Tibial nerve (tissue), 4 donors: ENCODE measurements at places on chromosomes 16 and 17.

- no peak for DNase-seq
Measured at GRCh38 chr17:26818736-26819135, 475.2 kb upstream of the WSB1 start.

- DNase-seq, result peak; percentile 88
Measured at GRCh38 chr17:47946929-47947397, 5.6 kb downstream of the PNPO start.

DNA sequence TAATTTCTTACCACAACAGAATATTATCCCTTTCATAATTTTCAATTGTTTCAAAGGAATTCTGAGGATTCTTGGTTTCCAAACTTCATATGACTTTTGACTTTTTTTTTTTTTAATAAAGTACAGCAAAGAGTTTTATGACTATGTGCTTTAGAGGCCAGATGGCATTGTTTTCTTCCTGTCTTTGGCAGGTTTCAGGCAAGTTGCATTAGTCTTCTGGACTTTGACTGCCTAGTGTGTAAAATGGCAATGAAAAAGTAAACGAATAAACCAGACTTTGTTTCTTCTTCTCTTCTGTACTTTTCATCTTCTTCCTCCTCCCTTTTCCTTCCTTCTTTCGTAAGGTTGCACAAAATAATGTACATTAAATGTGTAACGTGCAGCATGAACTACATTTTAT lies 172.6 kb upstream of the RBFOX1 start:
- no peak for DNase-seq

GRCh38 chr16:54873071-54873470 lies 57.6 kb upstream of the IRX5 start:
- DNase-seq, result no peak

DNA sequence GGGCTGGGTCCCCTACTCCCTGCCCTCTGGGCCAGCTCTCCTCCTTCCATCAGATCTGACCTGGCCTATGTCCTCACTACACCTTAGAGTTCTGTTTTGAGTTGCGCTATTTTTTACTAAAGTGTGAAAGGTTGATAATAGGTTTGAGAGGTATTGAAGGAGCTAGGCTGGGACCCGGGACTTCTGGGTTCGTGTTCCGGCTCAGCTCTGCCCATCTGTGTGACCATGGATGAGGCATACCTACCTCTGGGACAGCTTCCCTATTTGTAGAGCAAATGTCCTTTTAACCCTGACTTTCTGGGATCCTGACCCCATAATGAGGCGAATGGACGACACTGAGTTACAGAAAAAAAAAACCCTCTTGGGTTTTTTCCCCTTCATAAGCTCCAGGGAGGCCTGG lies 36.0 kb downstream of the IL21R start:
- no peak for DNase-seq

- no peak for DNase-seq
Measured at GRCh38 chr16:22757202-22757601, 56.8 kb upstream of the HS3ST2 start.

- DNase-seq, result no peak
Measured at GRCh38 chr17:70446446-70446845, 277.1 kb downstream of the KCNJ2 start.

DNA sequence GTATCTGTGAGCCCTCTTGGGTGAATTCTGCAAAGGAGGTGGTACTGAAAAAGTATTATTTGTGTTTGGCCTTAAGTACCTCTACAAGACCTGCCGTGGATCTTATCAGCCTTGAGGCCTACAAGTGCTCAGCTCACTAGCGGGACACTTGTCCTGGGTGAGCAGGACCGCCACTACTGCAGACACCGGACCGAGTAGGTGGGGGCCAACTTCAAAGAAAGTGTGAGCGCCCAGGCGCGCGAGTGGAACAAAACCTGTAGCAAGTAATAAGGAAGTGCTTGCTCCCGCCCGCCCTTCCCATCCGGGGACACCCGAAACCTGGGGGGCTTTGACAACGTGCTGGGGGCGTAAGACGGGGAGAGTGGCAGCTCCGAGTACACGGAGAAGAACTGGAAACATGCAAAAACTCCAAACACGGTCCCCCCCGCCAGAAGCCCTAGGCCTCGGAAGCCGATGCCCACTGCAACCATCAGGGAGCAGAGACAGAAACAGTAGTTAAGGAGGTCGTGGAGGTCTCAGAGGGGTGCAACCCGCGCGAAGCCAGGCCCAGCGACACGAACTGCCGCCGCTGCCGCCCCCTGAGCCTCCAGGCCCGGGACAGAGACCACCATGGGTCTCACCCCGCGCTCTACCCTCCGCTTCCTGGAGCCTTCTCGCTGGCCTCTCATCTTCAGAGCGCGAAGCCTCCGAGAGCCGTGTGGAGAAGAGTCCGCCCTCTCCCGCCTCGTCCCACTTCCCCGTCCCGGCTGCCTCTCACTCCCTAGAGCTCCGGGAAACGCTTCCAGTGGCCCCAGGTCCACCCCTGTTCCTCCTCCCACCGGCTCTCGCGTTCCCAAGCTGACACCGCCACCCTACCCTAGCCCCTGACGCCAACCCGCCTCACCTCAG lies 537 bp downstream of the CNOT1 start:
- peak; percentile 35 for DNase-seq
